ENCODE measurements at places on chromosomes 3 and 15.

GRCh38 chr3:152910211-152910610, 75.3 kb downstream of the P2RY1 start:
- no peak for DNase-seq

DNA sequence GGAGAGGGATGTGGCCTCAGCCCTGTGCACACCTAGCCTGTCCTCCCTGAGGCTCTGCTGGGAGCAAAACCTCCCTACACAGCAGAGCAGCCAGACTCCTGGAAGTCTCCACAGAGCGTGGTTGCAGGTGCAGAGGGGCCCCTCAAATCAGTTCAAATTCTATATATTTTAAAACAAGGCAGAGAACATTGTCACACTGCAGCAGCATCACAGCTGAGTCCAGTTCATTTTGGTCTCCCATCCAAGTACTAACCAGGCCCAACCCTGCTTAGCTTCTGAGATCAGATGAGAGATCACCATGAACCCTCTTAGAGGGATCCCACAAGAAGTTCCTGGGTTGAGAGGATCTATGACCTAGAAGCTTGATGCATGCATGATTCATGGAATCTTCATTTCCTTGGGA, 331.0 kb upstream of the RGMA start:
- DNase-seq = no peak

DNA sequence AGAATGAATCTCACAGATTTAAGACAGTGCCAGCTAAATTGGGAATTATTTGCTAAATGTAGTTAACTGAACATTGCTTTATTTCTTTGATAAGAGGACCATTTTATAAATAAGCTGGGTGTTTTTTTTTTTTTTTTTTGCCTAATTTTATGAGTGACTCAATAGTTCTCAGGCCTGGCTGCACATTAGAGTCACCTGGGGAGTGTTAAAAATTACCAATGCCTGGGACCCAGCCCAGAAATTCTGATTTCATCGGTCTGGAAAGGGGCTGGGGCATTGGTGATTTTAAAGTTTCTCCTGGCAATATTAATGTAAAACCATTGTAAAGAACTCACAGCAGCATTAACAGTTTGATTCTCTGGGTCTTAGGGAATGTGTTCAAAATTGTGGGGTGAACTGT, 51.2 kb upstream of the PHLDB2 start:
- no peak for DNase-seq

DNA sequence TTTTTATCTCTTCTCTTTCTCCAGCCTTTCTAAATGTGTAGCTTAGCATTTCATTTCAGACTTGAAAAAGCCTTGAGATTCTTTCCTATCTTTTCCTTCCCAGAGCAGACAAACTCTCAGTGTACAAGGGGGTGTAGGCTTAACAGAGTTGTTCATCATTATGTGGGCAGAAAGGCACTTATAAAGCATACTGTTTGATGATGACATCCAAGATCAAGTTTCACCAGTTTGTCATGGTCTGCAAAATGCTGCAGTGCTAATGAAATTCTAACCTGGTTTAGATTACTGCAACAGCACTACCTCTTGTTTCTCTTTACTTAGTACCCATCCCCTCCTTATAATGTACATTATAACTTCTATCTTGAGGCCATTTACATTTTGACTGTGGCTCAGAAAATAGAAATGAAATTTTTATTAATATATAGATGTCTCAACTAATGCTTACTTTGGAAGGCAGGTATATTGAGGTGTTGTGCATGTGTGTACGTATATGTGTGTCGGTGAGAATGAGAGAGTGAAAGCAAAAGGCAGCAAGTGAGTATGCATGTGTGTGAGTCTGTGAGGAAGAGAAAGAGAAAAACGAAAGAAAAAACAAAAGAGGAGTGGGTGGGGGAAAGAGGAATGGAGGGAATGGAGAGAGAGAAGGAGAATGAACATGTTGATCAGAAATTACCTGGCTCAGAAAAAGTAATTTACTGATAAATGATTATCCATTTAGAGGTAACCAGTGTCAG, 1043.6 kb downstream of the TUSC7 start:
- no peak for DNase-seq

DNA sequence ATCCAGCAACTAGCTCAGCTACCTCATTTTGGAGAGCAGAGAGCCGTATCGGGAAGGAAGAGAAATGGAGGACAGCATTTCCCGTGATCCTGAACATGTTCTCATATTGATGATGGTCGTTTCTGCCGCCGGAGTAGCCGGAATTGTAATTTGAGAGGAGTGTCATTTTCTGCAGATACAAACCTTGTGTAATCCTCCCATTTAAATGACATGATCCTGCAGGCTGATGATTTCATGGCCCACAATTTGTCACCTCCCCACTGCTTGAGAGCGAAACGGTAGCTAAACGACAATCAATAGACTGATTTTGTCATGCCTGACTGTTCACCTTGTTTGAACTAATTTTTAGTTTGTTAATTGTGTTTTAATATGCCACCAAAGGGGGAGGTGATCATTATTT, 126.5 kb upstream of the CNTN6 start:
- DNase-seq = no peak

- no peak for DNase-seq
These were observed 102.9 kb downstream of the LRRN1 start for GRCh38 chr3:3902161-3902560.

GRCh38 chr3:157051055-157051454, 108.9 kb downstream of the CCNL1 start:
- no peak for DNase-seq
